Stimulated activated CD4-positive, alpha-beta T cell treated with anti-CD3 and anti-CD28 coated beads, TNF-alpha, amount 100 ng/mL, for 4 hours (primary cell): ENCODE measurements at places on chromosomes 7 and 10.
A peak's percentile ranks its signal among the peaks of the same experiment; 100 is the strongest.

DNA sequence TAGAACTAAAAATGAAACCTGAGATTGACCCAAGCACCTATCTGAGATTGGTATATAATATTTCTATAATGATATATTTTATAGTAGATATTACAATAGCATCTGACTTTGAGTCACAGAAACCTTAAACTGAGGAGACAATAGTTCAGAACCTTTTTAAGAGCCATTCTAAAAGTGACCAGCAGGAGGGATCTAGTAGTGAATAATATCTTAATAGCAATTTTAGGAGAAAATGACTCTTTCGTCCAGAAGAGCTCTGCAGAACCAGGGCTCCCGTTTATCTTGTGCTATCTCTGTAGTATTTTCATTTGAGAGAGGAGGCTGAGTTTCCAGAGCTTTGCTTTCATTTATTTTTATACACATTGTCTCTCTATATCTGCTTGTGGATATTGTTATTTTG lies 68.1 kb downstream of the PODXL start:
- no peak for DNase-seq

DNA sequence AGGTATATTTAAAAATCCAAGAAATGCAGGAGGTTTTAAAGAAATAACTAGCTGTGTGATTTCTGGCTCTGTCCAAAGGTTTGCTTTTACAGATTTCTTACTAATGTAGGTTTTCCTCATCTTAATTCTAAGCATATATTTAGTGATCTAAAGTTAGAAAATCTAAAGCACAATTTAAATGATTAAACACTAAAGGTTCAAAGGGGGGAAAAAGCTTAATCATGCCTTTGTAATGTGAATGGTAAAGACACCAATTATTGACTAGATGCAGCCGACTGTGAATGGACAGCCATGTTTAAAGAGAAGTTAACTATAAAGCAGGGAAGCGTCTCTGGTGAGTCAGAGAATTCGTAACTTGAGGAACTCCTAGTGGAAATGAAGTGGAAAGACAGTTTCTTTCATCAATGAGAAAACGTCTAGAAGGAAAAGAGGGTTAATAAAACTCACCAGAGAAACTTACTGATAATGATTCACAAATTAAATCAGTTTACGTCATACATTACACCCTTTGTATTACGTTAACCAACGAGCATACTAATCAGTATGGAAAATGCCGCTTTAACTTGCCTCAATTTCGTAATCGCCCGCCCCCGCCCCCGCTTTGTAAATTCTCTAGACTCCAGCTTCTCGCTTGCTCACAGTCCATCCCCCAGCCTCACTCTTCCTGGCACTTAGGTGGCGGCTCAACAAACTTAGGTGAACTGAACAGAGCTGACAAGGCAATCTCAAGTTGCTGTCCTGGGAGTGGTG lies 1.1 kb upstream of the HBP1 start:
- DNase-seq, result peak; percentile 50

DNA sequence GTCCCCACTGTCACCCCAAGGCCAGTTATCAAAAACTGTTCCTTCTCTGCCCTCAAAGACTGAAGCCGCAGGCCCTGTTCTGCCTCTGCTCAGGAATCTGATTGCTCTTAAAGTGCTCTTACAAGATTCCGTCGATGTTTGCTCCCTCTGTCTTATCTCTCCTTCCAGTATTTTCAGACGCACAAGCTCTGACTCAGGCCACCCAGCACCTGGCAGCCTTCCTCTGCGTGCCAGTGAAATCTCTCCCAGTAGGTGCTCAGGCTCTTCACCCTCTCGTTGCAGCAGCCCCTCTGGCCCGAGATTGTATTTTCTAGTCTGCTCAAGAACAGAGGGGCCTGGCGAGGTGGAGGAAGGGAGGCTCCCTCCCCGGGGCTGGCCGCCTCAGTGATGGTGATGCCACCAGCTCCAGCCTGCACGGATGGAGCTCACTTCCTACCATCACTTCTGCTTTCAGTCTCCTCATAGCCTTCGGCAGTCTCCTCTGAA lies 276.2 kb downstream of the USP6NL start:
- no peak for DNase-seq

DNA sequence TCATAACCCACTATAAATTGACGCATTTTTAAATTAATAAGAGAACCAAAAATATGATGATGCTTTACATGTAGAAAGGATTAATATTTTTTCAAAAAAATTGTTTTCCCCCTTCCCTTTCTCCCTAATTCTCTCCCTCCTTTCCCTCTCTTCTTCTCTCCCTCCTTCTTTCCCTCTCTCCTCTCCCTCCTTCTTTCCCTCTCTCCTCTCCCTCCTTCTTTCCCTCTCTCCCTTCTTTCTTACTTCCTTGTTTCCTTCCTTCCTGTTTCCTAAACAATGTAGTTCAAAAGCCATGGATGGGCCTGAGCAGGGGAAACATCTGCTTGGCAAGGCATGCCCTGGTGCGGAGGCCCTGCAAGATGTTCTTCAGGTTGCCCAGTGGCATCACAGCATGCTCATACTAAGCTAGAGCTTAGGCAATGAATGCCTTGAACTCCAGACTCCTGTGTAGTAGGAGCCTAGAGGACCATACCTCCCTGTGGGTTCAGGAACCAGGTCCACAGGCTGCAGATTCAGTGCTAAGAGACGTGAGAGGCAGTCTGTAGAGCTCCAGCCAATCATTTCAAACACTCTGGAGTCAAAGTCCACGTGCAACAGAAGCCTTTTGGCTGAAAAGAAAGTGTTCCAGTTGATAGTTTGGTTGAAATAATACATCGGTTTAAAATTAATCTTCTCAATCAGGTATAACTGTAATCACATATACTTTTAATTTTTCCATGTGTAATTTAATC lies 20.1 kb upstream of the MRPS17 start:
- DNase-seq, result no peak

GRCh38 chr7:150811-151221 lies 41.6 kb upstream of the FAM20C start:
- no peak for DNase-seq

GRCh38 chr7:118870187-118870586 lies 645.7 kb downstream of the ANKRD7 start:
- no peak for DNase-seq
